ENCODE measurements at places on chromosomes 7 and 10.

GRCh38 chr7:36171503-36171902 lies 18.4 kb downstream of the EEPD1 start:
- no peak for DNase-seq

- DNase-seq: no peak
Measured at GRCh38 chr10:62858364-62858763, 42.2 kb upstream of the EGR2 start.

- DNase-seq: no peak
Measured at GRCh38 chr7:130938661-130939060, 204.7 kb upstream of the KLF14 start.

- DNase-seq: no peak
Measured at GRCh38 chr10:125011171-125011925, 69.4 kb downstream of the ZRANB1 start.
